GM20000 (cell line): ENCODE measurements at places on chromosomes 7 and 10.

DNA sequence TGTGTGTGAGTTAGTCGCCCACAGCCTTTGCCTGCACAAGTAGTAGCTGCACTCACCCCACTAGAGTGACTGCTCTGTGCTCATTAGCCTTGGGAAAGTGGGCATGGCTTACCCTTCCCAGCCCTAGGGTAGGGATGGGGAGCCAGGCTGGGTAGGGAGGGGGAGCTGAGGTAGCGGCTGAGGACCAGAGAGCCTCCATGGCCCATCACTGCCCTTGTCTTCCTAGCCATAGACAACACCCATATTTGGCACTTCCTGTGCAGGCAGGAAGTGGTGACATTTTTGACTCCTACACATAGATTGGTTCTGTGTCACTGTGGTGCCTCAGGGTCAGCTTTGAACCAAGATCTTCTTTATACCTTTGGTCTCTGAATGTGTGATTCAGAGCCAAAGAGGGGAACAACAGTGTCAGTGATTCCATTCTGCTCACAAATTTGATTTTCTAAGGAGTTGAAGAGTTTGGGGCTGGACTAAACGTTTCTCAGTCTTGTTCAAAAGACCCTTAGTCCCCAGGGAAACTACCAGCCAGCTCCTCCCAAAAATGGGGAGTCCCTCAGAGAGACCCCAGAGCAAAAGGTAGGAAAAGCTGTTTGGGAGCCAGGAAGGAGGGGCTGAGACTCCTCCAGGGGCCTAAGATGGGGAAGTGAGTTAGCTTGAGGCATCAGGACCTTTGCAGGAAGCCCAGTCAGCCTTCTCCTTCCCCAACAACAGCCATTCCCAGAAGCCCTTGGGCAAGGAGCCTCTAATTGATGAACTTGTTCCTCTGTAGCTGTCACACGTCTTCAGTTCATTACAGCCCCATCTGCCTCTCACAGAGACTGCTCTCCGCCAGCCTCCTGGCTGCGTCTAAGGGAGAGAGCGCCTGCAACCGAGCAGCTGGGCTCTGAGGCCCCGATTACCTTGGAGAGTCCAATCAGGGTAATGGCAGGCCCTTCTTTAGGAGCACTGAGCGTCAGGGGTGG is 135.0 kb downstream of the CDH23 start:
- DNase-seq: peak; percentile 52

DNA sequence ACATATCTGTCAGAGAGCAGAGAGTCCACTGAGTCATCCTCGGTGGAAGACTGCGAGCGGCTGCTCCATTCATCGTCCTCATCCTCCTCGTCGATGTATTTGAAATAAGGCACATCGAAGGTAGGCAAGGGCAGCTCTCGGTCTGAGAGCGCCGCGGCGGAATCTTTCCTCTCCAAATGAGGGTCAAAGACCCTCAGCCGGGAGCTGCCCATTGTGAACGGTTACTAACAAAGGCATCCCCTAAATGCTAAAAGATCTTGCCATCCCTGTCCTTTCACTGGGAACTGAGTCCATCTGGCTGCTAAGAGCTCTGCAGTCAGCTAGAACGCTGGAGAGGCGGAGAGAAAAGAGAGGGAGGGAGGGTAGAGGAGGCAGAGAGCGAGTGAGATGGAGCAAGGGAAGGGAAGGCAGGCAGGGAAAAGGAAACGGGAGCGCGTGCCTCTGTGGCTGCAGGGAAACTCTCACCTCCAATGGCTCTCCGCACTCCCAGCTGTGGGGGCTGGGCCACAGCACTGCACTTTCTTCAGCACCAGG is 163.4 kb downstream of the RAPGEF5 start:
- DNase-seq: no peak

DNA sequence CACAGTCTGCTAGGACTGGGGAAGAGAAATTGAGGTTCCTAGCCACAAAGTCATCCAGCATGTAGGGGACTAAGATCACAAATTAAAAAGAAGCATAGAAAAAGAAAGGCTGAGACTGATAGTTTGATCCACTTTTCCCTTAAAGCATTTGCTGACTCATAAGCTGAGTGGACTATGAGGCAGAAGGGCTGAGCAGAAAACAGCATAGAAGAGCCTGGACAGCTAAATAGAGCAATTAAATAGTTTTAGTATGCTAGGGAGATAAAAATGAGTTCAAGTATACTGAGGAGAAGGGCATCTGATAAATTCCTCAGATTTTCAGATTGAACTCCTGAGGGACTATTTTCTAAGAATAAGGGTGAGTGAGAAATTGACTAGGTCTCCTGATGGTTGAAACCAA is 155.9 kb upstream of the EGR2 start:
- DNase-seq: no peak

DNA sequence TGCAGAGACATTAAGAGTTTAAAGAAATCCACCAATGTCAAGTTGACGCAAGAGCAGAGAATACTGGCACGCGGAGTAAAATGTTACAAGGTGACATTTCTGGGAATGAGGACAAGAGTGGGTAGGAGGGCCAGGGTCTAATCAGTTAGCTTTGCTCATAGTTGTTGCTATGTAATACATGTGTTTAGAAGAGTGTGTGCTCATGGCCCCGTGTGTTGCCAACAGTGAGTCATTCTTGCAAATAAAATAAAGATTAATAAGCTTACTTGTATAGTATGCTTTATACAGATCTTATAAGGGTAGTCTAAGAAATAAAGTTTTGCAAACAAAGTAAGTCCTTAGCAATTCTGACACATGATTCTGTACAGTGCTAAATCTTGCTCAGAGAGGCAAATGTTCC is 64.5 kb downstream of the DNMBP start:
- no peak for DNase-seq

DNA sequence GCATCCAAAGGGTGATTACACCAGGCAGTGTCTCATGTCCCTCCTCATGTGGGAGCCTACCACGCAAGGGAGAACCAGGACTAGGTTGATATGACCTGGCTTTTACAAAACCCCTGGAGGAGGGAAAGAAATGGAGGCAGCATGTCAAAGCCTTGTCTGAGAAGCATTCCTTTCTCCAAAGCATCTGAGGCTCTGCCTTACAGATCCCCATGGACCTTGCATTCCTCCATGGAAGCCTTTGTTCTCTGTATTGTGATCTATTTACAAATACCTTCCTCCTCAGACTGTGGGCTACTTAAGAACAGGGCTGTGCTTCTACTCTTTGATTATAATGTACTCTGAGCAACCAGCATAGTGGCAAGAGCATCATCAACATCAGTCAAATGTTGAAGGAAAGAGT is 197.0 kb downstream of the PLXNA4 start:
- DNase-seq: no peak

DNA sequence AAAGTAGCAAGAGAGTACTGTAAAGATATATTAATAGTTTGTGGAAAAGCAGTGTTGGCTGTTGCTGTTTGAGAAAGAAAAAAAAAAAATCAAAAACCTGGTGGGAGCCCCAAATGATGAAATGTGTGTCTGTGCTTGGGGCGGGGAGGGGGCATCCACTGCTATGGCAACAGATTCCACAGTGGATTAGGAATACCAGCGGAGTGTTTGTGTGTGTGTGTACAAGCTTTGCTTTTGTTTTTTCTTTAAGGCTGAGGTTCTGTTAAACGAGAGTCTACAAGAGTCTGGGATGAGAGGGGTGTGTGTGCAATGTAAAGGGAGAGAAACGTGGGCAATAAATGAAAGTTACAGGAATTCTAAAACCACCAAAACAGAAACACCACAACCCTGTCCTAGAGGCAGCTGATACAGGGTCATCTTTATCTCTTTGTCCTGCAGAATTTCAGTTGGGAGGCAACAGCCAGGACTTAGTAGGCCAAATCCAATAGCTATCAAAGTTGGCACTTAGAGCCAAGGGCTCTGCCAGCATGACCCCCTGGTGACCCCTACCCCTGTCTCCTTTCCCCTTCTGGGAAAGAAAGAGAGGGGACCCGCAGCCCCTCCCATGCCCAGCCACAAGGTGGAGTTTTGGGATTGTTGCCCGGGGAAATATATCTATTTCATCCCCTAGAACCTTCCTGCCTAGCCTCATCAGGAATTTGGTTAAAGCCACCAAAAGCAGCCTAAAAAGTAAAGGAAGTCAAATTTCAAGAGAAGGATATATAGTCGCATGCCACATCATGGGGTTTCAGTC is 85.4 kb downstream of the OSBPL3 start:
- no peak for DNase-seq

DNA sequence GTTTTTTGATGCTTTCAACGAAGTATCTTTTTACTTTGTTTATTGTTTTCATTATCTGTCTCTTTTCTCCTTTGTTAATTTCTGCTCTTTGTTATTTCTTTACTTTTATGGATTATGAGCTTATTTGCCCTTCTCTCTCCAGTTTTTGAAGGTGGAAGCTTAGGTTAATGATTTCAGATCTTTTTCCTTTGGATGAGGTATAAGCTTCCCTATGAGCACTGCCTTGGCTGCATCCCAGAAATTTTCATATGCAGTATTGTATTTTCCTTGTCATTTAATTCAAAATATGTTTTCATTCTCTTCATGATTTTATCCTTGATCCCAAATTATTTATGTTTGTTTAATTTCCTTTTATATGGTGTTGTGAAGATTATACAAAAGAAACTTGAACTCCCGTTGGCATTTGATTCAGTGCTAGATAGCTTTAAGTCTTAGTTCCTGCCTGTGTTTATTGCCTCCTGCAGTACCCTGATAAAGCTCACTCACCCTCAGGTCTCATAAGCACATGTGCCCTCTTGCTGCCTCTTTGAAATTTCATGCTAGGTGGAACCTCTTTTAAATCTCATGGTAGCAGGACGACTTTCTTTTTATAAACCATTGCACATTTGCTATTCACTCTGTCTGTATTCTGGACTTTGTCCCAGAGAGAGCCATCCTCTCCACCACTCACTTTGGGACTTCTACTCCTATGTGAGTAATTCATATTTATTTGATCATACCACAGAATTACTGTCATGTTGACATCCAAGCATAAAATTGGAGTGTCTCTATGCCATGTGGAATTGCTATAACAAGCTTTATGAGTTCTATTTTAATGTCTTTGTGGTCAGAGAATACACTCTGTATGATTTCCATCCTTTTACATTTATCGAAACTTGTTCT is 23.0 kb upstream of the CEP41 start:
- no peak for DNase-seq

DNA sequence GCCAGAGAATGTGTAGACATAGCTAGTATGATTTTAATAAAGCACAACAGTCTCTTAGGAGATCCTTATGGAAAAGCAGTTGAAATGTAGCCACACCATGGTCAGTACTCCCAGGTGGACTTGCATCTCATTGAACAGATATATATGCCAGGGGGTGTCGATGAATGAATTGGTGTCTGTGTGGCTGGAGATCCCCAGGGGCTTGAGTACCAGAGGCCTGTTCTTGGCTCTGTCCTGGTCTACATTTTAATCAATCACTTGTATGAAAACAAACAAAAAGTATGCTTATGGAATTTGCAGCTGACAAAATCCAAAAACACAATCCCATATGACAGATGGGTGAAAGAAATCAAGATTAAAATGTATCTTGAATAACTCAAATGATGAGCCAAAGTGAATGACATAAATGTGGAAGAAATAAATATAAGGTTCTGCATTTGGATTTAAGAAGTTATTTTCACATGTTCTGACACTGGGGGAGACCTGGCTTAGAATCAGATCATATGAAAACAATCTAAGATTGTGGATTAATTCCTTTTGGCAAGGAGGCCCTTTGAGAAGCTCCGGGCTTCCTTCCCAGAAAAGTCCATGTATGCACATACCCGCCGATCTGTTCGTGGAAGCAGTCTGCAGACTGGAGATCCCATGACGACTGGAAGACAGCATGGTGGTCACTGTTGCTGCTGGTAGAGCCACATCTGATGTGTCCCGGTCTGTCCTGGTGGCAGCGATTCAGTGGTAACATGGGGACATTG is 15.6 kb downstream of the CLEC2L start:
- no peak for DNase-seq

DNA sequence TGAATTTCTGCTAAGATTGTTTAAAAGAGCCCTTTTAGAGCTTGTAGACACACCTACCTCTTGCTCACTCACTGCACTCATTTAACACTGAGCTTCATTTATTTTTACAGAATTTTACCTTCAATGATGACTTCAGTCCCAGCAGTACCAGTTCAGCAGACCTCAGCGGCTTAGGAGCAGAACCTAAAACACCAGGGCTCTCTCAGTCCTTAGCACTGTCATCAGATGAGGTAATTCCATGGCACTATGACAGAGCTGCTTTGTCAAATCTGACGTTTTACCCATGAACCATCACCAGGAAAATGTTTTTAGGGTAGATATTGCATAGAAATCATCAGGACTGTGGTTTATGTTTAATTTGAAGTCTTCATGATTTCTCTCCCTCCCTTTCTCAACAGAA is 38.2 kb downstream of the PON1 start:
- DNase-seq: no peak

DNA sequence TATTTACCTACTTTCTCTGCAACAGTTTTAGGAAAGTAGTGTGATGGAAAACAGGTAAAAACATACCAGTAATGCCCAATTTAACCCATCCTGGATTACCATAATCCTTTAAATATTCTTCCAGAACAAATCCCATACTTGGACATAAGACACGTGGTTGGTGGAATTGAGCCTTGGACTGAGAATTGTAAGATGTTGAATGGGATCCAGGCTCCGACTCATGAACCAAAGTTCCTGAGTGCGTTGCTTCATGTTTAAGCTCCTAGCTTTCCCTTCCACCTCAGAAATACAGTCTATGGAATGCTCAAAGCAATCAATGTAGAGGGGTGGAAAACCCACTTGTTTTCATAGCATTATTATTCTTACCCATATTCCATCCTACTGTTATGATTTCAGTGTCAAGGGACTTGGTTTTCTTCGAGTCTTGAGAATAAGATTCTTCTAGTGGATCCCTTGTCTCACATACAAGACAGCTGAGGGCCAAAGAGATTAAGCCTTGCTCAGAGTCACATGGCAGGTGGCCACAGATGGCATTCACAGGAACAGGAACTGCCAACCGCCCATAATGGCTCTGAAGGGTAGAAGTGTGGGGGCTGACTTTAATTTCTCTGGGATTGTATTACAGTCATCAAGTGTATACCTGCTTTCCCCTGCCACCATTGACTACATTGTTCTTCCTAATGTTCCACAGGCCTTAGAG is 171.2 kb downstream of the GFRA1 start:
- no peak for DNase-seq

- no peak for DNase-seq
Observed at GRCh38 chr7:138226745-138227279, 150.6 kb downstream of the AKR1D1 start.

- no peak for DNase-seq
Observed at GRCh38 chr7:35714862-35715261, 19.9 kb upstream of the HERPUD2 start.

DNA sequence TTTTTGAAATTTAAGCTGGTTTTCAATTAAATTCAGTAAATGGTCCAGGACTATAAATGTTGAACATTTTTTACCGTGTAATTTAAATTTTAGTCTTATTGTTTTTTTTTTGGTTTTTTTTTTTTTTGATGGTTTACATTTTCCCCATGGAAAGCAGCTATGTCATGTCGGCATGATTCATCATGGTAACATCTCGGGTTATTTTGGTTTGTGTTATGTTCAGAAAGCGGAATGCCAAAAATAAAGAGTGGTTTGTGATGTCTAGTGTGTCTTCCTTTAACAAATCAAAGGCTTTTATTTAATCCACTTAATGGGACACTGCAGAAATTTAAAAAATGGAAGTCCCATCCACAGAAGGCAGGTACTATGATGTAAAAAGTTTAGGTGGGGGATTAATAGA is 58.5 kb downstream of the TRUB1 start:
- DNase-seq: no peak

GRCh38 chr10:33416209-33416608 is 81.7 kb upstream of the NRP1 start:
- DNase-seq: peak; percentile 3

GRCh38 chr10:86650151-86650550 is 4.2 kb upstream of the OPN4 start:
- DNase-seq: no peak
